ENCODE measurements at places on chromosomes 12 and 14.

DNA sequence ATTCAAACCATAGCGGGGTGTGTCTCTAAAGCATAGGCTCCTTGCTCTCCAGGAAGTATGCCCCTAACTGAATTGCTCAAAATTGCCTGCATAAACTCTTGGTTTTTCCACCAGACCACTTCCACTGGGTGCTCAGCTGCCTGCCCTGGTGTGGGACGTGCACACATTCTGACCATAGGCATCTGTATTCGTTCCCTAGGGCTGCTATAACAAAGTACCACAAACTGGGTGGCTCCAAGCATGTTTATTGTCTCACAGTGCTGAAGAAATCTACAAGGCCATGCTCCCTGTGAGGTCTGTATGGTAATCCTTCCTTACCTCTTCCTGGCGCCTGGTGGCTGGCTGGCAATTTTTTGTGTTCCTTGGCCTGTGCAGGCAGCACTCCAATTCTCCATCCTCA is 16.4 kb upstream of the GALNT6 start:
- no peak for DNase-seq

DNA sequence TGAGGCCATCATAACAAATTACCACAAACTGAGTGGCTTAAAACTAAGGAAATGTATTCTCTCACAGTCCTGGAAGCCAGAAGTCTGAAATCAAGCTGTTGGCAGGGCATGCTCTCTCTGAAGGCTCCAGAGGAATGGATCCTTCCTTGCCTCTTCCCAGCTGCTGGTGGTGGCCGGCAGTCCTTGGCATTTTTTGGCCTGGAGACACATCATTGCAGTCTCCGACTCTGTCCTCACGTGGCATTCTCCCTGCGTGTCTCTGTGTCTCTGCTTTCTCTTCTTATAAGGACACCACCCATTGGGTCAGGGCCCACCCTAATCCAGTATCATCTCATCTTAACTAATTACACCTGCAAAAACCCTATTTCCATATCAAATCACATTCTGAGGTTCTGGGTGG is 206.1 kb downstream of the SLC41A2 start:
- no peak for DNase-seq

GRCh38 chr12:108349278-108349688 is 10.2 kb upstream of the CMKLR1 start:
- no peak for DNase-seq

DNA sequence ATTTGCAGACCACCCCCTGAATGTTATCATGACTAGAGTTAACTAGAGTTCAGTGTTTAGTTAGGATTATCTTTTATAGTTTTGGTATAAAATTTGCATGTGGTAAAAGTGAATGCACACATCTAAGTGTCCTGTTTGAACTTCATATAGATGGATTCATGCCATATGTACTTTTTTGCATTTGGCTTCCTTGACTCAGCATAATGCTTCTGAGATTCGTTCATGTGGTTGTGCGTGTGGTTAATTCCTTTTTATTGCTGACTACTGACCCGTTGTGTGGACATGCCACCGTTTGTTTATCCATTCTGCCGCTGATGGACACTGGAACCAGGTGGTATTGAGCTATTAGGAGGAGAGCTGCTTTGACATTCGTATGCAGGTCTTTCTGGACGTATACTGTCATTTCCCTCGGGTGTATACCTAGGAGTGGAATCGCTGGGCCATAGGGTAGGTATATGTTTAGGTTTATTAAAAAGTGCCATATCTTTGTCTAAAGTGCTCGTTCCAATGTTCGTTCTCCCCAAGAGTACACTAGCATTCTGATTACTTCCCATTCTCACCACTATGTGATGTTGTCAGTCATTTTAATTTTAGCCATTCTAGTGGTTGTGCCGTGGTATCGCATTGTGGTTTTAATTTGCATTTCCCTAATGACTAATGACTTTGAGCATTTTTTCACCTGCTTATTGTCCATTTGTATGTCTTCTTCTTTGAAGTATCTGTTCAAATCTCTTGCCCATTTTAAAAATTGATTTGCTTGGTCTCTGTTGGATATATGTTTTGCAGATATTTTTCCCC is 37.7 kb downstream of the RIN3 start:
- no peak for DNase-seq

- no peak for DNase-seq
Measured at GRCh38 chr12:64157110-64157509, 65.0 kb downstream of the KICS2 start.

GRCh38 chr12:5632453-5632852 is 200.5 kb downstream of the NTF3 start:
- no peak for DNase-seq

- DNase-seq: no peak
Measured at GRCh38 chr14:99777951-99778350, 15.3 kb upstream of the EML1 start.

DNA sequence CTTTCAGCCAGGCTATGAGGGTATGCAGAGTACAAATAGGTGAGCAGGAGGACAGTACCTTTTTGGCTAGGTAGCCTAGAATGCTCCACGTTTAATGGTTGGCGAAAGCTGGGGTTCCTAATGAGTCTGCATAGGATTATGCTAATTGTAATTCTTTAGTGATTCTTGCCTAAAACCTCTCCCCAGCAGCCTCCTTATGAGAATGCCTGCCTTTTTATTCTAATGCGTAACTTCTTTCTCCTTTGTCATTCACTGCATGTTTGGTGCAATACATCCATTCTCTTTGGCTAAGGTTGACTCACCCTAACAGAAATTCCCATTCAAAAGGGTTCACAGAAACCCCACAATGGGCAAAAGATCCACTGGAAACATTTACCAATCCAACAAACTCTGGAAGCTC is 752.2 kb downstream of the FSCB start:
- DNase-seq: no peak

- DNase-seq: no peak
Measured at GRCh38 chr12:25800101-25800500, 158.4 kb upstream of the RASSF8 start.

GRCh38 chr12:51191516-51192283 is 18.8 kb upstream of the TFCP2 start:
- DNase-seq: no peak

- no peak for DNase-seq
Measured at GRCh38 chr12:107457362-107457935, 228.2 kb upstream of the PWP1 start.

DNA sequence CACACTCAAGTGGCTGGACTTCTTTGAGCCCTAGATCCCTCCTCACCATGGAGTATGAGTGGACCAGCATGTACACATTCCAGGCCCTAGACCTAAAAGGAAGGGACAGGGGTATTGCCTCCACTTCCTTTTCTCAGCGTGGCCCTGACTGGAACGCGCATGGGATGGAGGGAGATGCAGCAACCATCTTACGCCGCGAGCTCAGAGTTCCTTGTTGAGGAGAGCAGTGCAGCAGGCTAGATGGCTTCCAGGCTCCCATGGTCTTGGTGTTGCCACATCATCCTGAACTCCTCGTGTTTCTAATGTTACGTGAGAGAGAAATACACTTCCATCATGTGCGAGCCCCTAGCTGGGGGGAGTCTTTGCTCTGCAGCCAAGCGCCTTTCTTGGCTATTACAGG is 61.8 kb upstream of the DIO3 start:
- no peak for DNase-seq

DNA sequence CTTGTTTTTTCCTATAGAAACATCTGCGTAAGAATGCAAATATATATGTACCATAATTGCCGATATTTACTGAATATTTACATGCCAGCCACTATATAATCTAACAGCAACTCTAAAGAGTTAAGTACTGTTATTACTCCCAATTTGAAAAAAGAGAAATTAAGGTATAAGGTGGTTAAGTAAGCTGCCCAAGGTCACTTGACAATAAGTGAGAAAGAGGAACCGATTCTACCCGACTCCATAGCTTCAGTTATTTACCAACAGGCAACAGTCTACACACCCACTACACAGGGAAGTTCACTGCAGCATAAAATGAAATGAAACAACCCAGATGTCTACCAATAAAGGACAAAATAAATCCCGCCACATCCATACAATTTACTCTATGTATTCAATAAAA is 1.1 kb downstream of the MIS18BP1 start:
- DNase-seq: no peak

DNA sequence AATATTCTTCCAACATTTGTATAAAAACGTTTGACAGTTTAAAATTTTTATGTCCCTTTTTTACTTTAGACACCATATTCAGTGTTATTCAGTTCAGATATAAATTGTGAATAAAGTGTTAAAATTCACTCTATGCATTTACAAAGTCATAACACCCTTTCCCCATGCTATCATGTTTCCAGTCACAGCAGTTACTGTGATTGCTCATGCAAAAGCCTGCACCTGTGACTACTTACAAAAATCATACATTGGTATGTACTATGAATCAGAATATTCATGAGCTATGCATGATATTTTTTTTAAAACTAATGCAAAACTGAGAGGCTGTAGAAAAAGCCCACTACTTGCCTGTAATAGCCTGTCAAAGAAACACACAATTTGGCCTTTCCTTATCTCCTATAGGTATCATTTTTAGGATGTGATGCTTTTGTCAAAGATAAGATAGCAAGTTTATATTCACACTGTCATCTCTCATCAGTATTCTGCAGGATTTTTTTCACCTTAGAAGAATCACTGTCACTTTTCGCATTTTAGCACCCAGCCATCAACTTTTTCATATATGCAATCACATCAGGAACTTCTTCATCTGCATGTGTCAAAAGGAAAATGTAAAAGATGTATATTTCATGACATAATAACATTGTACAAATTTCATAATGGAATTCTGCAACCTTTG is 443.2 kb downstream of the C12orf50 start:
- DNase-seq: no peak

- DNase-seq: no peak
Measured at GRCh38 chr12:90071996-90072395, 363.4 kb upstream of the ATP2B1 start.

DNA sequence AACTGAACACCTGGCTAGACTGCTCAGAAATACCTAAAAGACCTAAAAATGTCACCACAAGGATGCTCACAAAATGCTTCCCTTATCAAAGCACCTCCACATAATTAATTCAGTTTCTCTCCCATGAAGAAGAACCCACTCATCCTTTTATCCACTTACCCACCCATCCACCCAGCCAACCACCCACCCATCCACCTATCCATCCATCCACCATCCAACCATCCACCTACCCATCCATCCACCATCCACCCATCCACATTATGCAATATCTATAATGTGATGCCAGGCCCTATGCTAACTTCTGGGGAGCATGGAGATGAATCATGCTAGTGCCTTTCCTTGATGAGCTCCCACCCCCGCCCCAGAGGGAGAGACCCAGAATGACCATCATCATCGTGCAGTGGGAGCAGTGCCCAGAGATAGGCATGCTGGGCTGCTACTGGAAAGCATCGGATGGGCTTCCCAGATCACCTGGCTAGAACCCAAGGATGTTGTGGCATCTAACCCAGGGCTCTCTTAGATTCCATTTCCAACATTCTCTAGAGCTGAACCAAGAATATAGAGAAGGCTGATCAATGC is 166.6 kb downstream of the TTC7B start:
- no peak for DNase-seq

GRCh38 chr12:92339198-92339821 is 193.7 kb upstream of the BTG1 start:
- DNase-seq: no peak

DNA sequence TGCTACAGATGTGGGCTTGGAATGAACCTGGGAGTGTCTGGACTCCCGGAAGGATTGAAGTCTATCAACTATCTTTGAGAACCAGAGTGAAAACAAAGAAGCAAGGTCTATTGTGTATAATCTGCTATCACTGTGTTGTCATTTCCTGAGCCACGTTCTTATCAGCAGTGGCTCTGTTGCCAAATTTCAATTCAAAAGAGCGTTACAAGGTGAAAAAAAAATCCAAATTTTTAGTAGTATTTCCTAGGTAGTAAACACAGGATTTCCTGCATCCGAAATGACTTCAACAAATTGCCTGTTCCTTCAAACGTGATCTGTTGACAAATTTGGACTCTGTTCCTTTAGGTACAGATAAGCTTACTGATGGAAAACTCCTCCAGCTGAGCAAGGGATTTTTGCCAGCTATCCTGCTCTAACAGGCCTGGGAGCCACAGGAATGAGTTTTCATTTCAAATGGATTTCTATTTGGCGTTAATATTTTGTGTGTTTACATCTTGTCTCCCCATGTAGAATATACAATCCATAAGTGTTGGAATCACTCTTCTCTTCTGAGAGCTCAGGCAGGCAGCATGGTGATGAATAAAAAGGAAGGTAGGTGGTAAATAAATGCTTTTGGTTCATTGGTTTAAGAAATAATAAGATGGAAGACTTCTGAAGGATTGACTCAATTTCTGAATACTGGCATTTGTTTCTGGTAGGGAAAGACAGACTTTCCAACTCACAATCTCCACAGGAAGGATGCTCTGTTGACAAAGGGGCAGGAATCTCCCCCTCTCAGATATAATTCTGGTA is 58.5 kb downstream of the GPR135 start:
- no peak for DNase-seq

DNA sequence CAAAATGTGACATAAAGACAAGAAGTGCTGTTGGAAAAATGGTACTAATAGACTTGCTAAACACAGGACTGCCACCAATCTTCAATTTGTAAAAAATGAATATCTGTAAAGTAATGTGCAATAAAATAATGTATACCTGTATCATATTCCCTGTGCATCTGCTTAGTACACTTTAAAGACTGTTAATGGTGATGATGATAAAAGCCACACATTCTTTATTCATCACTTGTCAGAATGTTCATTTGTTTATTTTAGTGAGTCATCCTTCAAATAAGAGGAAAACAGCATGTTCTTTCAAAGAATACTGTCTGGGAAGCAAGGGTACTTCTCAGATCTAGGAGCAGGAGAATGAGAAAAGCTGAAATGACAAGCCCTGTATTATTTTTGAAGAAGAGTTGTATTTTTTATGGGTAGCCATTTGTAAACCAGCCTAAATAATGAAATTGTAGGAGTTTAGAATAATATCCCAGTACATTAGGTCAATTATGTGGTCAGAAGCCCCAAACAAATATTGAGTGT is 78.3 kb upstream of the PSMA6 start:
- no peak for DNase-seq

DNA sequence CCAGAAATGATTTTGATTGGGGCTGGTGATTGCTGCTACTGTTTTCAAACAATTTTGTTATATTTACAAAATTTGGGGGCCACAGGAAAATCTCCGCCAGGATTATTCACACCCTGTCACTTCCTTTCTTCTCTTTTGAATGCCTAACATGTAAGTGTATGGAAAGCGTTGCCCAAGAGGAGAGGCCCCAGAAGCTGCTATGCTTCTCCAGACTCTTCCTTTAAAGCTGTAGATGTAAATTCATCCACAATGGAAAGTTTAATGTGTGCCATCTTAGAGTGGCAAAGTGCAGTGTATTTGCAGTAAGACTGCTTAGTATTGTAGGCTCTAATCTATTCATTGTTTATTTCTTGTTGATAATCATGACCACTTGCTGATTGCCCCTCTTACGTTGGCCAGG is 136.7 kb upstream of the LRIG3 start:
- no peak for DNase-seq

- no peak for DNase-seq
Measured at GRCh38 chr12:106918746-106919145, 37.0 kb upstream of the TMEM263 start.

DNA sequence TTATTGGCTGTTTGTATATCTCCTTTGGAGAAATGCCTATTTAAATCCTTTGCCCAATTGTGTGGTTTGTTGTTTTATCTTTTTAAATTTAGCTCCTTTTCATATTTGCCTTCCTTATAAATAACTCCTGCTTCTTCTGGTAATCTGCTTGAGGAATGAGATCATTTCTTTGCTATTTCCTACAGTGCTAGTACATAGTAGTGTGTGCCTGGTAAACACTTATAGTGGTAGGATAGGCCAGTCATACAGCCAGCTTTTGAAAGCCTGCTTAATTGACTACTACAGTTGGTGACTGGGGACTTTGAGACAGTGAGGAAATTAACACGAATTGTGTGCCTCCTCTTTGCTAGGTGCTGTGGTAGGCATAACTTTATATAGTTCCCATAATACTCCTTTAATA is 68.7 kb downstream of the BORCS5 start:
- DNase-seq: no peak
